Foreskin keratinocyte (primary cell): ENCODE measurements at places on chromosomes 4 and X.
A peak's percentile ranks its signal among the peaks of the same experiment; 100 is the strongest.

DNA sequence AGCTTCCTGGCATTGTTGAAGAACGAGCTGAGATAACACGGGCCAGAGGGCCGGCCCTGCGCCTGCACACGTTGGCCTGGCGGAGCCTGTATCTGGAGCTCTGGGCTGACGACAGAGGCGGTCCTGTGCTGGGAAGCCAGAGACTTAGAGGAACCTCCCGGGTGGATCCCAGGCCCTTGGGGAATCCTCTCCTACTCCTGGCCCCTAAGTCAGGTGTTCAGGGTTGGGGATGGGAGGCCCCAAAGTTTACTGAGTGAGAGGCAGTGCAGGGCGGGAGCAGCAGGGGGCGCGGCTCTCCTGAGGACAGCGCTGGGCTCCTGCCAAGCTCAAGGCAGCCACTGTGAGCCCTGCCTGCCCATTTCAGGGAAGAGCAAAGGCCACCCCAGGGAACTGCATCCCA, 2.5 kb upstream of the HTRA3 start:
- DNase-seq, result peak; percentile 10

DNA sequence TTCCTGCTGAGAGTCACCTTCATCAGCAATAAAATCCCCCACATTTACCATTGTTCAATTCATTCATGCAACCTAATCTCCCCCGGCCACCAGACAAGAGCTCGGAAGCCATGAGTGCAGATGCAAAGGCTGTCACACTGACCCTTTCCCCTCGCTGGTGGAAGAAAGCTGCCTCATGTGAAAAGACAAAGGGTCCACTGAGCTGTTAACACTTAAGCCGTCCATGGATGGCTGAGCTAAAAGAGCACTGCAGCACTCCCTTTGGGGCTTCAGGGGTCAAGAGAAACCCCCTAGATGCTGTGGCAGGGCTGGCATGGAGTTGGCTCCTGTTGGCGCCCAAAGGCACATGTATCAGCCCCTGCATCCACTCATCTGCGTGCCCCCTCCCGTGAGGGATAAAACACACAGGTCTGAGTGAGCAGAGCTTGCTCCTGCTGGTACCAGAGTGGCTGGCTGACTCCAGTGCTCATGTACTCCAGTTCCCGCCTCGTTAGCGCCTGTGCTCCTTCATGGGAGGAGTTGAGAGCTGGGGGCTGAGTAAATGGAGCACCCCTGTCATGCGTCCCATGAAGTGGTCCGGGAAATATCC, 216.5 kb downstream of the PDHA2 start:
- no peak for DNase-seq

- DNase-seq, result no peak
Observed at GRCh38 chr4:3721186-3721585, 45.0 kb upstream of the ADRA2C start.

DNA sequence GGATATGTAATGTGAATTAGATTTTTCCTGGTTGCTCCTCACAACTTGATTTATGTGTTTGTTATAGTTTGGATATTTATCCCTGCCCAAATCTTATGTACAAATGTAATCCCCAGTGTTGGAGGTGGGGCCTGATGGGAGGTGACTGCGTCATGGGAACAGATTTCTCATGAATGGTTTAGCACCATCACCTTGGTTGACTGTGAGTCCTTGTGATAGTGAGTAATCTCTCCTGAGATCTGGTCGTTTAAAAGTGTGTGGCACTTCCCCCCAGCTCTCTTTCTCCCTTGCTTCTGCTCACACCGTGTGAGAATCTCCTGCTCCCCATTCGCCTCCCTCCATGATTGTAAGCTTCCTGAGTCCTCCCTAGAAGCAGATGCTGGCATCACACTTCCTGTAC, 2.2 kb downstream of the MID2 start:
- DNase-seq, result no peak

- DNase-seq, result no peak
Observed at GRCh38 chr4:168651374-168651773, 154.5 kb downstream of the PALLD start.

DNA sequence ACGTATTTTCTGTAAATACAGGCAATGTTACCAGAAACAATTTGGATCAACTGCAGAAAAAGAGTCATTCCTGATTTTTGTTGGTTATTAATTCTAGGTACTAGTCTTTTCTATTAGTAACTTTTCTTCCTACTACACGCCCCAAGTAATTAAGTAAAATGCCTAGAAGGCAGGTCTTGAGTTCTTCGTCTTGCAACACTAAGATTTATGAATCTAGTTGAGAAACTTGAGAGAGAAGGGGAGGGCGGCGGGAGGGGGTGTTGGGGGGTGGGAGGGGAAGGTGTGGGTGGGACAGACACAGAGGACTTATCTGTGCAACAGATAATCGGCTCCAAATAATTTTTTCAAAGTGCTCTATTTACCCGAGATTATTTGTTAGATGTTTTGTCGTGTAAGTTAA, 3.0 kb downstream of the RAP2C start:
- no peak for DNase-seq

DNA sequence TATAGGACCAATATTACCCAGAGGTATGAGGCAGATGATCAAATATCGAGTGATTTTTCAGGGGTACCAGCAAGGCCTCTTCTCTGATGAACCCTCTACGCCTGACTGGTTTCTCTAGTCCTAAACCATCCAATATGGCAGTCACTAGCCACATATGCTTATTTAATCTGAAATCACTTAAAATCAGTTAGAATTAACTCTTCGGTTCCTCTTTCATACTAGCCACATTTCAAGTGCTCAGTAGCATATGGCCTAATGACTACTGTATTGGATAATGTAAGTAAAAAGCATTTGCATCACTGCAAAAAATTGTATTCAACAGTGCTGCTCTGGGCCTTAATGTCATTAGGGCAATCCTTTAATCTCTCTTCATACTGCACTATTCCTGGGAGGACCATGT, 4.4 kb upstream of the APBB2 start:
- DNase-seq, result no peak

- DNase-seq, result no peak
Observed at GRCh38 chr4:64777286-64777685, 368.0 kb upstream of the TECRL start.

DNA sequence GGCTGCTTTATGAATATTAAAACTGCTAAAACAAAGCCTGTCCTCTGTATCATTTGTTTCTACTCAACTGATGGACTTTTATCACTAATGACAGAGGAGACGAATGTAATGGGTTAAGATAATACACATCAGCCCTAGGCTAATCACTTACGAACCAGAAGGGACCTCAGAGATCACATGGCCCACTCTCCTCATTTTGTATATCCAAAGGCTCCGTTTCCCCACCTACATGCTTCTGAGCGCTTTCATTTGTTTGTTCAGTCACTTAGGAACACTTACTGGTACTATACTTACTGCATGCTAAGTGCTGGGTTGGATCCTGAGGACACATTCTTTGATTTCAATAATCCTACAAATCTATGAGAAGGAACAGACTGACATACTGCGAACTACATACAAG, 169.3 kb downstream of the CEP135 start:
- DNase-seq, result no peak

GRCh38 chr4:152708796-152709195, 29.0 kb upstream of the TMEM154 start:
- no peak for DNase-seq

DNA sequence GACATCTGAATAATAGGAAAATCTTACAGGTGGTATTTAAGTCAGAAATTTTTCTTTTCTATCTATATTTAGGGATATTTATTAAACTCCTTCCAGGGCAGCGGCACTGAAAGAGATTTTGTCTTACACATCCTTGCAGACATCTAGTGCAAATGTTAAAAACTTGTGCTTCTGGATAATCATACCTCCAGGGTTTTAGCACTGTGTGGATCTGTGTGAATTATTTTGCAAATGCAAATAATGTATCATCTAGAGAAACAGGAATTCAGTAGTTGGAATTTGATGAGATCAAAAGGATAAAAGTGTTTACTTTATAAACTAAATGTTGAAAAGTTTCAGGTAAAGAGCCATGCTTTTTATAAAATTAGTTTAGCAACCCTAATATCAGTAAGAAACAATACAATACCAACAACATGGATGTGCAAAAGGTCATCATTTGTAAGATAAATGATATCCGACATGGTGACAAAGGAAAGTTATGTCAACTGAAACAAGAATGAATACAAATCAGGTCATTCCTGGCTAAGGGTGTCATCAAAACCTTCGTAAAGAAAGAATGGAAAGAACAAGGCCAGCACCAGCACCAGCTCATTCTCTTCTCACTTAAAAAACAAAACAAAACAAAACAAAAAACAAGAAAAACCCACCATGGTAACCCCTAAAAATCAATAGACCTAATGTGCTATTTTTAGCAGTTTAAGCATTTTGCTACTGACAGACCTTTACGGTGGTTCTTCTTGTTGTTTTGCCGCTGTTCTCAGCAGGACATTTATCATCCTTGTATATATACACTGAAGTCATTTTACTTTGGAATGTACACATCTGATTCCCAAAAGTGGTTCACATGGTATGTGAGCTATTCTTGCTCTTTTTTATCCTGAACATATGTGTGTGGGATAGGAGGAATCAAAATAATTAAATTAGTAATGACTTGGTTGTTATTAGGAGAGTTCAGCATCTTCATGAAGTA, 219.7 kb upstream of the NDST3 start:
- no peak for DNase-seq

GRCh38 chr4:155529716-155530115, 136.9 kb upstream of the GUCY1A1 start:
- DNase-seq, result no peak
